ENCODE measurements at places on chromosomes 13 and 19.

- DNase-seq, result no peak
Observed at GRCh38 chr13:38866649-38867048, 124.0 kb downstream of the STOML3 start.

DNA sequence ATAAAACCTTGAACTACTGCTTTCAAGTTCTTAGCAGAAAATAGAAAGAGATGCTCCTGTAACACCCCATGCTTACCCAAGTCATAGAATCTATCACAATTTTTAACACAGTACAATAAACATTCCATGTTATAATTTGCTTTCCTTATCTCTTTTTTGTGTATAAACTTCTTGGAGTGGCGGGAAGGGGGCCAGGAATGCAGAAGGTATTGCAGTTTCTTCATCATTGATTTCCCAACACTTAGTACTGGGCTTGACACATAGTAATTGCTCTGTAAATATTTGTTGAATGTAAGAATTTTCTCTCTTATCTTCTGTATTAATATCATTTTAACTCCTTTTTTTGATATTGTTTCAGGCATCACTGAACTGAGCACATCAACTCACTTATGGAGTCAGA is 535.8 kb downstream of the KCTD12 start:
- DNase-seq, result no peak

DNA sequence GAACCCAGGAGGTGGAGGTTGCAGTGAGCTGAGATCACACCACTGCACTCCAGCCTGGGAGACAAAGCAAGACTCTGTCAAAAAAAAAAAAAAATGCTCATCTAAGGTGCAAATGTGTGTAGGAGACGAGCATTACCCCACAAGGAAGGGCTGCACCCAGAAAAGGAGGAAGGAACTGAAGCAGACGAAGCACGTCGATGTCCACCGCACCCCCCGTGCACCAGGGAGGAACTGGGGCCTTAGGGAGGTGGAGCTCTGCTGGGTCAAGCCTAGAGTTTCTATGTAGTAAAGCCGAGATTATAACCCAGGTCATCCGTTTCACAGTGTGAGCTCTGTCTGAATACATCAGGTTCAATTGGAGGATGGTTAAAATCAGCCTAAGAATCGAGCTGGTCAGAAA is 1.1 kb downstream of the VSTM1 start:
- no peak for DNase-seq

DNA sequence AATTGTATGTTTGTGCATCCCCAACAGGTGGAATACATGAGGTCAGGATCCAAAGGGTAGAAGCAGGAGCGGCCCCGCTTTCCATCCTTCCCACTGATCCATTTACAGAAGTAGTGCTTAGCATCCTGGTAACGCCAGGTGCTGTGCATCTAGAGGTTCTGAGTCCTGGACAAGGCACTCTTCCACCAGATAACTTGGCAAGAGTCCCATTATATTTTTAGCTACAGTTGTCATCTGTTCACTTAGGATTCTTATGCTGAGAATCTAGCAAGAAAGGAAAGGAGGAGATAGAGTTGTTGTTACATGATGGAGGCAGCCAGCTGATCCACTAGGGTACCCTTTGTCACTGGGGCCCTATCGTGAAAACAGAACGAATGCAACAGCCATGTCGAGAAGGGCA is 389.5 kb upstream of the ZNF507 start:
- DNase-seq, result no peak

DNA sequence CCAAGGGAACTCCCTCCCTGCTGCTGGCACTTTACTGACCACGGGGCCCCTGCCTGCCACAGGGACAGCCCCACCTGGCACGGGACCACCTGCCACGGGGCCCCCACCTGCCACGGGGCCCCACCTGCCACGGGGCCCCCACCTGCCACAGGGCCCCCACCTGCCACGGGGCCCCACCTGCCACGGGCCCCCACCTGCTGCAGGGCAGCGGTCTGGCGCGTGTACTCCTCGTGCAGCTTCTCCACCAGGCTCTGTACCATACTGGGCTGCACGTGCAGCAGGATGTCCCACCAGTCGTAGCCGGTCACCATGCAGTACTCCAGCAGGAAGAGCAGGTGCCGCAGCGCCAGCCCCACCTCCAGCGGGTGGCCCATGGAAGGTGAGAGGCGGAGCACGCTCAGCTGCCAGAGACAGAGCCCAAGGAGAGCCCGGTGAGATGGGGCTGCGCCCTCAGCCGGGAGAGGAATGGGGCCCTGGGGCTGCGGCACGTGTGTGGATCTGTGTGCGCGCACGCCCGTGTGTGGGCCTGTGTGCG is 16.1 kb downstream of the MED16 start:
- DNase-seq, result no peak

DNA sequence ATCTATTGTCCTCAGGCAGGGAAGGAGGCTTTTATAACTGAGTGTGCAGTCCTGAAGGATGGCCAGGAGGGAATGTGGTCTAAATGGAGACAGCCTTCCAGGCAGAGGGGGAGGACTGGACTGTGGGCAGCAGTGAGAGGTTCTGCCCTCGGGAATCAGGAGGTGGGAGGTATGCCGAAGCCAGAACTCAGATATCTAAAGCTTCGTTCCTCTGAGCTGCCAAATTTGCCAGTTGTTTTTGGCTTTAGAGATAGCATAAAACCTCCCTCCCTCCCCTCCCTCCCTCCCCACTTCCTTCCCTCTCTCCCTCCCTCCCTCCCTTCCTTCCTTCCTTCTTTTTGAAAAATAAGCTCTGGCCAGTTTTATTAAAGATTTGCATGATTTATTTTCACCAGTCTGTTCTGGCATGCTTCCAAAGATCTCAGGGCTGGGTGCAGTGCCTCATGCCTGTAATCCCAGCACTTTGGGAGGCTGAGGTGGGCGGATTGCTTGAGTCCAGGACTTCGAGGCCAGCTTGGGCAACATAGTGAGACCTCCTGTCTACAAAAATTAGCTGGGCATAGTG is 2.4 kb downstream of the MEDAG start:
- no peak for DNase-seq

GRCh38 chr19:2047076-2047448 is 4.0 kb downstream of the MKNK2 start:
- DNase-seq, result no peak

GRCh38 chr19:5479958-5480357 is 24.7 kb downstream of the ZNRF4 start:
- no peak for DNase-seq

GRCh38 chr13:33845572-33846302 is 27.8 kb downstream of the RFC3 start:
- no peak for DNase-seq

DNA sequence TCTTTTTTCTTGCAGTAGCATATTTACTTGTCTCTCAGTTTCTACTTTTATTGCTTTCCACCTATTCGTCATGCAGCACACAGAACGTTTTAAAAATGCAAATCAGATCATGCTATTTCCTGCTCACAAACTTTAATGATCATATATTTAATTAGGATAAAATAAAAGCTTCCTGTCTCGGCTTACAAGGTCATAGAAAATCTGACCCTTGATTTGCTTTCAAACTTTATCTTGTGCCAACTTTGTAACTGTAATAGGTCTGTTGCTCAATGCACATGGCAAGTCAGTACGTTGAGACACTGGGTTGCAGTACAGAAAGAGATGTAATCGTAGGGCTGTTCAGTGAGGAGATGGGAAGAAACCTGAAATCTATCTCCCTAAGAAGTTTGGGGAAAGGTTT is 95.6 kb upstream of the CSNK1A1L start:
- no peak for DNase-seq

GRCh38 chr13:33789066-33789606 is 28.8 kb upstream of the RFC3 start:
- DNase-seq, result no peak

DNA sequence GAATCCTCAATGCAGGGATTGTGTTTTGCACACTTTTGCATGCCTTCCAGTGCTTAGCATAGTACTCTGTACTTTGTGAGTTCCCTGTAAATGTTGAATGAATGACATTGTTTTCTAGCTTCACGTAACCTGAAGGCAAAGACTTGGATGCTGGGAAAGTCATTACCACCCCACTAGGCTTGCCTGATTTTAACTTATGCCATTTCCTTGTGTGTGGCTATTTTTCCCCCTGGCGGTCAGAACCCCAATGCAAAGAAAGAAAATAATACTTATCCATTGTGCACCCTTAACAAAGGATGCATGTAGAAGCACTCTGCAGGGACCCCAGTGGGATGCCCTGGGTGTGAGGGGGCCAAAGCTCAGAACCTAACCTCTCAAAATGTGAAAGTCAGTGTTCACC is 1.2 kb upstream of the ENOX1 start:
- DNase-seq, result no peak

DNA sequence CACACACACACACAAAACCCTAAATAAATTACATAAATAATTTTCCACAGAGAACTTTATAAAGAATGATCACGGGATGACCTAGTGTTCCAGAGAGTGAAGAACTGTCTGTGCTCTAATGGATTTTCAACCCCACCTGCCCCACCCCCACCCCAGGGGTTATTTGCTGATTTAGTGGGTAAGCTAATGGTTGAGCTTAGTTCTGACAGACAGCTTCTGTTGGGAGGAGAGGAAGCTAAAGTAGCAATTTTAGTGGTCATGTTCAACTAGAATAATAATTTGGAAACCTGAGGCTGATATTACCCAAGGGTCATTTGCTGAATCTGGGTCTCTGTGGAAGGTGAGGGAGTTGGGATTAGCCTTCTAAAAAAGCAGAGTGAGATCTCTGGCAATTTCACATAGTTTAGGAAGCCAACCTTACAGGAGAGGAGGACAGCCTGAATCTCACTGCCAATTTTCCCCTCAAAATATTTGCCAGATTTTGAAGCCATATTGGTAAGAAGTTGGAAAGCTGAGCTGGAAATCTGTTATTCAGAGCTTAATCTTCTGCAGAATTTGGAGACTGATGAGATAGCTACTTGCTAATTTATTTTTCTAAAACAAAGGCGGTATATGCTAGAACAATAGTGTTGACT is 68.7 kb downstream of the POSTN start:
- no peak for DNase-seq
